ENCODE measurements at places on chromosomes 1 and 21.

DNA sequence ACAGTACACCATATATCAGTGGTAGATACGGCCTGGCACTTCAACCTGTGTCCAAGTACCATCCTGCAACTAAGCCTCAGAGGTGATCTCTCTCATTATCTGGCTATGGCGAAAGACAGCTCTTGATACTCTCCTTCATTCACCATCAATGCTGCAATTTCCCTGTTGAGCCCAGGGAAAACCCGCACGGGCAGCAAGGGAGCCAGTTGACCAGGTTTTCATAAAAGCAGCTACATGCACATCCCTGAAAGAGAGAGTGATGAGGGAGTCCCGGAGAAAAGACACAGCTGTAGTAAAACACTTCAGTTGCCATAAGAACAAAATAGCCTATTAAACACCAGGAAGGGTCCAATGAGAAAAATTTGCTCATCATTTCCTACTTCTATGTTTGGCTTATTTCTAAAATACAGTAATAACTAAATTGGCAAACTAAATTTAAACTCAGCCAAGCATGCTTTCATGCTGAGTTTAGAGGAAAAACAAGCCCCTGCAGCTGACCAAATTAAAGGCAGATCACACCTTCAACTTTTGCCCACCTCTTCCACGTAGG, 68.3 kb downstream of the CAPZB start:
- DNase-seq: no peak

GRCh38 chr1:197145446-197146024, 934 bp downstream of the ASPM start:
- no peak for DNase-seq

DNA sequence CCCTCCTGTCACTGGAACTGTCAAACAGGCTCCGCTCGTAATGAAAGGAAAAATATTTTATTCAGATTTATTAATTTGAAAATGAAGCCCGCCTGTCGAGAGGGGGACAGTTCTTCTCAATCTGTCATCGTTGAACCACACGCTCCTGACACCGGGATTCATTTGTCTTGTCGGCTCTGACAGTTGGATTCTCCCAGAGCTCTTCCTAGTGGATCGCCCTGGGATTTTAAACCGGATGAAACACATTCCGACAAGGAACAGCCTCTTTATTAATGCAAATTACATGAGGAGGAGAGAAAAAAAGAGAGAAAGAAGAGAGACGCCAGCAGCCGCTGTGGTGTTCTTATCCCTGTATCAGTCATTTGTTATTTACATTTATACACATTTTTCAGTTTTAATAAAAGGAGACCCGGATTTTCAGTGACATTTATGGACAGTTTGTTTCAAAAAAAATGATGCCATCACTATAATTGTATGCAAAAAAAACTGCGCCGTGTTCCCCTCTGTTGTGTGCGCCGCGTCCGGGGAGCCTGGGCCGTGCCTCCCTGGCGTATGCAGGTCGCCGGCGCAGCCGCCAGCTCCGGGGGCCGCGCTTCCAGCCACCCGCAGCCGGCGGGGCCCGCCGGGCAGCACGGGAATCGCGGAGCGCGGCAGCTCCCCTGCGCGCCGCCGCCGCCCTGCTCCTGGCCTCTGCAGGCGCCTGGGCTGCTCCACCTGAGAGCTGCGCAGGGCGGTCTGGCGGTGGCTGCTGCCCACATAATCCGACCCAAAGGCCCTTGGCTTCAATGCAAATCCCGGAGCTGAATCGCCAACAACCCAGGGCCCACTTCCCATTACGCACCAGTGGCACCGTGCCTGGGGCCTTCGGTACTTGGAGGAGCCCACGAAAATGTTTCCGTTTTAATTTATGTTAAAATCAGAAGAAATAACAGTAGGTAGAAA, 237.9 kb upstream of the PBX1 start:
- DNase-seq: no peak

DNA sequence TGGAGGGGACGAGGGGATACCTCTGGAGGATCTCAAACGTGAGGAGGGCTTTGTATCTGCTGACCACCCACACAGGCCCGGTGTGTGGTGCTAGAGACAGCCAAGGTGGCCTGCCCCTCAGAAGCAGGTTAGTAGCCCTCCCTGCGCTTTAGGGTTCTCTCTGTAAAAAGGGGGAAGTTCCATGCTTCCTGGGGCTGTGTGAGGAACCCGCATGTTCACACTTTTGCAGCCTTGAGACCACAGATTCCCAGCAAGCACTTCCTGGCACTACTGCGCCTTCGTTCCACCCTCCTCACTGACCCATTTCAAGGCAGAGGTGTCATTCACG, 7.9 kb upstream of the GUCA2B start:
- no peak for DNase-seq

Measured in right renal cortex interstitium (tissue), 3 donors.